Stimulated activated CD8-positive, alpha-beta memory T cell treated with anti-CD3 and anti-CD28 coated beads, Interleukin-7, amount 100 ng/mL, for 24 hours (primary cell): ENCODE measurements at places on chromosomes 1 and 21.

GRCh38 chr1:45721207-45721606, 29.2 kb downstream of the IPP start:
- DNase-seq, result no peak

- no peak for DNase-seq
Measured at GRCh38 chr1:110915804-110916203, 42.9 kb downstream of the CD53 start.

- no peak for DNase-seq
Measured at GRCh38 chr1:222754366-222755139, 17.6 kb downstream of the FAM177B start.

DNA sequence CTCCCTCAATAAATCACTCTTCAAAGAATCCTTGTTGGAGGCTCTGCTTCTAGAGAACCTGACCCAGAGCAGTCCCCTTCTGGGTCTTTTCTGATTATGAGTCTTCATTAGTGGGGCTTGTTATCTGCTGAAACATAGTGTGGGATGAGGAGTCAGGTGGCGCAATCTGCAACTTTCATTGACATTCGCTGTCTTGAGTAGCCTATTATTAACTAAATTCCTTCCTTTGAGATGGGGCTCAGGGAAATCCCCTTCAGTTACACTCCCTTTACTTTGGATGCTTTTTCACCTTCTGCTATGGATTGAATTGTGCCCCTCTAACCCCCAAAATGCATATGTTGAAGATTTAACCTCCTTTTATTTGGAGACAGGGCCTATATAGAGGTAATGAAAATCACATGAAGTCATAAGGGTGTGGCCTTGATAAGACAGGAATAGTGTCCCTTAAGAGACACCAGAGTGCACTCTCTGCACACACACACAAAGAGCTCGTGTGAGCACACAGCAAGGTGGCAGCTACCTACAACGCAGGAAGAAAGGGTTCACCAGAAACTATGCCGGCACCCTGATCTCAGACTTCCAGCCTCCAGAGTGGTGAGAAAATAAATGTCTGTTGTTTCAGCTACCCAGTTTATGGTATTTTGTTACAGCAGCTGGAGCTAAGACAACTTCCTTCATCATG, 19.5 kb downstream of the DIO1 start:
- no peak for DNase-seq

DNA sequence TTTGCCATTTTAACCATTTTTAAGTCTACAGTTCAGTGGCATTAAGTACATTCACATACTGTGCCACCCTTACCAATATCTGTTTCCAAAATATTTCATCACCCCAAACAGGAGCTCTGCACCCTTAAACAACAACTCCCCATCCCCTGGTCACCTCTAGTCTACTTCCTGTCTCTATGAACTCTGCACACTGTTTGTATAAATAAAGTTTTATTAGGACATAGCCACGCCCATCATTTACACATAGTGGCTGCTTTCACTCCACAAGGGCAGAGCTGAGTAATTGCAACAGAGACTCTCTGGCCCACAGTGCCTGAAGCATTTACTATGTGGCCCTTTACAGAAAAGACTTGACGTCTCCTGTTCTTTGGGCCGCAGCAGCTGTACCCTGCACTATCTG, 30.1 kb downstream of the KCNAB2 start:
- no peak for DNase-seq

- DNase-seq, result no peak
Measured at GRCh38 chr1:225875044-225875815, 7.0 kb downstream of the TMEM63A start.

DNA sequence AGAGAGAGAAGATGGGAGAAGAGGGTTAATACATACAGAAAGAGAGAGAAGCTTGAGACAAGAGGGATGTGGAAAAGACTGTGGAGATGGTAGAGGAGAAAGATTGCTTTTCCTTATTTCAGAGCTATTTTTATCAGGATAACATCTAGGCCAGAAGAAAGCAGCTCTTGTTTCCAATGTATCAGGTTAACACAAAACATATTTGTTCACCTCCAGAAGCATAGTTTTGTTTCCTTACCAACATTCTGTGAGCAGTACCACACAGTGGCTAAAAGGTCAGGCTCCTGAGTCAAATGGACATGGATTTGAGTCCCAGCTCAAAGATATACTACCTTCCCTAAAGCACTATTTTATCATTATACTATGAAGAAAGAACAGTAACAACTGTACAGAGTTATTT, 185.5 kb downstream of the DUSP10 start:
- no peak for DNase-seq

- no peak for DNase-seq
Measured at GRCh38 chr1:181390410-181391077, 92.8 kb upstream of the CACNA1E start.

DNA sequence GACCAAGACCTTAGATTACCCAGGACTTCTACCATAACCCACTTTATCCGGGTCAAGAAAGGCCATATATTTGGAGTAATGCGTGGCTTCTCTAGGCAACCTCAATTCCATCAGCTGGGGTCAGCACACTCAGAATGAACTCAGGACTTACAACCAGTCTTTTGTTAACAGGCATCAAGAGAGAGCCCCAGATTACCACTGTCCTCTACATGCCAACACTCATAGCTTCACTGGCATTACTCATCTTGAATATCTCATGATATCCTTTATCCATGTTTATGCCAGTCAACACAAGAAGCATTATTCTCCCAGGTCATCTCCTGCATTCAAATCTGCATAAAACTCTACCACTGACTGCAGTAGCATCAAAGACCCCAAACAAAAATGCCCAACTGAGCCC, 6.6 kb upstream of the FCGR2A start:
- no peak for DNase-seq

DNA sequence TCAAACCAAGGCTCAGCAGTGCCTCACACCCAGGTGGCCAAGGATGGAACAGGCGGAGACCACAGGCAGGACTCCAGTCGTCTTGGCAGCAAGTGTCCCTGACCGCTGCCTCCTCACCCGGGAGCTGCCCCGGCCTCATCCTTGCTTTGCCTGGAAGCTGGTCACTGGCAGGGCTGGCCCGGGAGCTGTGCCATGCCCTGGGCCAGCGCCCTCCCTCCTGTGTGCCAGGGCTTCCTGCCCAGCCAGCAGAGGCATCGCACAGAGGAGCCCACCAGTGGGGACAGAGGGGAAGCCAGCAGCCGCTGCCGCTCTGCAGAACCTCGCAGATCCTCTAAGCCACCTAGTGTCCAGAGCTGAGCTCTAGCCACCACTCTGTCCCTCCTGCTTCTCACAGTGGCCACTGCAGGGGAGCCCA, 7.8 kb downstream of the CASZ1 start:
- DNase-seq, result no peak

- DNase-seq, result no peak
Measured at GRCh38 chr1:153929981-153930948, 7.5 kb upstream of the GATAD2B start.

DNA sequence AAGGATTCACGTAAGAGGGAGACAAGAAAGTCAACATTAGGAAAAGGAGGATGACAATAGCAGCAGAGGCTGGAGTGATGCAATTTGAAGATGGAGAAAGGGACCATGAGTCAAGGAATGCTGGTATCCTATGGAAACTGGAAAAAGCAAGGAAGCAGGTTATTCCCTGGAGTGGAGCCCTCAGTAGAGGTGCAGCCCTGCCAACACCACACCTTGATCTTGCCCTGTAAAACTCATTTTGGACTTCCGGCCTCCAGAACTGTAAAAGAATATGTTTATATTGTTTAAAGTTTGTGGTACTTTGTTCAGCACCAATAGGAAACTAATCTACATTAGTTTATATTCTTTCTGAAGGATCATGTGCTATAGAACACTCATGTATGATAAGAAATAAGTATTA, 19.6 kb upstream of the CLDN17 start:
- DNase-seq, result no peak

- DNase-seq, result no peak
Measured at GRCh38 chr1:215970406-215970805, 403.3 kb downstream of the KCTD3 start.

GRCh38 chr21:42534421-42535378, 21.0 kb downstream of the SLC37A1 start:
- DNase-seq, result no peak

DNA sequence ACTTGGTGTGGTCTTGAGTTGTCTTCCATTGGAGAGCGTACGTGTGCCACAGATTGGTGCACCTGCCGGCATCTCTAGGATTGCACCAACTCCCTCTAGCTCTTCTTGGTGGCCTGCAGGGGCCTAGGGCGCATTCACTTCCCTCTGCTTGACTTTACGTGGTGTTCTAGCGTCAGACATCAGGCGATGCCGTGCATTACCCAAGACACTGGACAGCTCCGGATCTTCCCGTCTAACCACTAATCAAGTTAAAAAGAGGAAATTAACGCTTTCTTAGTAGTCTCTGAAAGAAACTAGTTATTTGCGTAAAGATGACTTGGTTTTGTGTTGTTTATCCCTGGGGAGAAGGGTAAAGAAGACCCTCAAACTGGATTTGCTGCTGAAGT, 510 bp upstream of the IL10RB start:
- DNase-seq, result no peak

DNA sequence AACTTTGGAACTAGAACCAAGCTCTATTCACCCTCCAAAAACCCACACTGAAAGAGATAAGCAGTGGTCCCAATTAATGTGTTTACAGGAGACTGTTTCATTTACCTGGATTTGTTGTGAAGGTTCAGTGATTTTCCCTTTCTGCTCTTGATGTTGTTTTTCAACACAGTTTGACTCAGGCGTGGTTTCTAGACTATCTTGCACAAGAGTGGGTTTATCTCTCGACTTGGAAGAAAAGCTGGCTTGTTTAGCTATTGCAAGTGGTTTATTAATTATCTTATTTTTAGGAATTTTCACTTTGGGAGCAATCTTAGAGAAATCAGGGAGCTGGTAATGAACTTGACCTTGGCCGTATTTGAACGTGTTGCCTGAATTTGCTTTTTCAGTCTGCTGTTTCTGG, 5.3 kb downstream of the AKNAD1 start:
- DNase-seq, result no peak

DNA sequence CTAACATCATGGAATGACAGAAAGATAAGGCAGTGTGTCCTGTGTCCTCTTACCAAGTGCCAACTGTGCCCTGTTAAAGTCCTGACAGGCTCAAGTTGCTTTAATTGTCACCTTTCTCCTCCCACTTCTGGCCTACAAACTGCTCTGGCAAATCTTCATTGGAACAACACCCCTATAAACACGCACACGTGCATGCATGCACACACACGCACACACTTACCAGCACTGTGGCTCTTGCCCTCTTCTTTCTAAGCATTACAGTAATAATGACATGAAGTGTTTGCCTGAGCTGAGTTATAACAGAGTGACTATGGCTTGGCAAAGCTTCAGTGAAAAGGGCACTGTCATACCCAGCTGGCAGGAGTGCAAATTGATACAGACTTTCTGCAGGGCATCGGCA, 82.3 kb upstream of the SYT6 start:
- DNase-seq, result no peak

GRCh38 chr1:13783551-13783950, 83.6 kb downstream of the PRDM2 start:
- no peak for DNase-seq

- no peak for DNase-seq
Measured at GRCh38 chr1:231232870-231233734, 7.9 kb upstream of the GNPAT start.

GRCh38 chr1:184456189-184456588, 69.4 kb downstream of the C1orf21 start:
- no peak for DNase-seq

- DNase-seq, result no peak
Measured at GRCh38 chr1:111629190-111629954, 9.8 kb downstream of the RAP1A start.

DNA sequence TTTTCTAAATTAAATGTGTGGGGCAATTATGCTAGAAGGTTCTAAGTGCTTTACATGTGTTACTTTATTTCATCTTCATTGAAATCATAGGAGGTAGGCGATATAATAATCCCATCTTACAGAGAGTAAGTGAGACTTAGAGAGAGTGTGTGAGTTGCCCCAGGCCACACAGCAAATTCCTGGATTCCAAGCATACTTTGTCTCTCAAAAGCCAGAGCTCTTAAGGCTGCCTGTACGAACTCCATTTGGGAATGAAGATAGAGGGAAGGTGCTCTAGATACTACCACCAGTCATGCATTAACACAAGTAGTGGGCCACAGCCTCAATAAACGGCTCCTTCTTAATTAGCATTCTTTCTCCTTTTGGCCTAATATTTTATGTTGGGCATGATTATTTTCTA, 170.1 kb downstream of the SIPA1L2 start:
- no peak for DNase-seq

GRCh38 chr1:240100371-240100934, 8.8 kb downstream of the FMN2 start:
- no peak for DNase-seq

DNA sequence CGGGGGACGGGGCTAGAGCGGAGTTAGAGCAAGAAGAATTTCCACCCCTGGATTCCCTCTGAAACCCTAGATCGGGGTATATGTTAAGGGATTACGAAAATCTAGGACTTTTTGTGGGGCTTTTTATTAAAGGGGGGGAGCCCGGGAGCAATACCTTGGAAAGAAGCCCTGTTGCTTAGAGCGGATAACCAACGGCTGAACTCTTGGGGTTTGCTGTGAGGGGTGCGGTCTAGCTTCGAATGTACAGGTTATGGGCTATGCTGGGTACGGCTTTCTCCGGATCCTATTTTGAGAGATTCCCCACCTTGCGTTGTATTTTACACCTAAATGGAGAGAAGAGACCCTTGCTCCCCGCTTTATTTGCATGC, 626 bp downstream of the DYRK3 start:
- no peak for DNase-seq

DNA sequence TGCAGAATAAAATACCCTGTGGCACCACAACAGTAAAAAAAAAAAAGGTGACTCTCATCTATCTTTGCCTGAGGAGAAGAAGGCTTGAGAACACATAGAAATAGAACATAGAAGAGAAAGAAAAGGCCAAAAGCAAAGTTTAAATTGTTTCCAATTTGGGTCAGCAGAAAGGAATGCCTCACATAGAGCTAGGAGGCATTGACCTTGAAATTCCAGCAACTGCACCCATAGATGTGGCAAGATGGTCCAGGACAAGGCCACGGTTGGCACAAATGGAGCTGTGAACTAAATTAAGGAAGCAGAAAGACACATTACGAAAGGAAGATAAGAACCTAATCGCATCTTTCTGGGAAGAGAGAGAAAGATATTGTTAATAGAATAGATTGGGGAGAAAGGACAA, 588.3 kb downstream of the LMO4 start:
- DNase-seq, result no peak

GRCh38 chr1:78015148-78015547, 10.4 kb downstream of the DNAJB4 start:
- DNase-seq, result no peak

DNA sequence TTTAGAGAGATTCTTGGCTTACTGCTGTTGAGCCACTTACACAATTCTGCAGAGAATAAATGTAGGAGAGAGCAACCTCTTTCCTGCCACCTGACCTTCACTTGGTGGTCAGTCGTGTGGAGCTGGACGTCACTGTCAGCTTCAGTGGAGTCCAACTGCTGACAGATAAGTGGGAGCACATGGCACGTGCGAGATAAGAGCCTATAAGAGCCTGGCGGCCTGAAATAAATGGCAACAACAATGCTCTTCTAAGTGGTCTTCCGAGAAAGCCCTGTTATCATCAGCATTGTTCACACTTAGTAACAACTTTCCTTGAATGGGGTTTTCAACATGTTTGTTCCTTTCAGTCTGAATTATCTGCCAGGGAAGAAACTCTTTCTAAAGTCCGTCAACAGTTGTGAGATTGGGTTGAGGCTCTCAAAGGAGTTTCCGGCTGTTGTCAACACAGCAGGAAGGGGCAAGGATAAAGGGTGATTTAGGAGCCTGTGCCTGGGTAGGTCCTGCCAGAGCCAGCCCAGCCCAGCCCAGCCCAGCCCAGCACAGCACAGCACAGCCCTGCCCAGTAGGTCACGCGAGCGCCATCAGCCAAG, 57.2 kb upstream of the RUNX1 start:
- DNase-seq, result no peak
